ENCODE measurements at places on chromosomes 5 and 9.

- DNase-seq, result no peak
Observed at GRCh38 chr5:4579679-4580078, 560.5 kb upstream of the ADAMTS16 start.

DNA sequence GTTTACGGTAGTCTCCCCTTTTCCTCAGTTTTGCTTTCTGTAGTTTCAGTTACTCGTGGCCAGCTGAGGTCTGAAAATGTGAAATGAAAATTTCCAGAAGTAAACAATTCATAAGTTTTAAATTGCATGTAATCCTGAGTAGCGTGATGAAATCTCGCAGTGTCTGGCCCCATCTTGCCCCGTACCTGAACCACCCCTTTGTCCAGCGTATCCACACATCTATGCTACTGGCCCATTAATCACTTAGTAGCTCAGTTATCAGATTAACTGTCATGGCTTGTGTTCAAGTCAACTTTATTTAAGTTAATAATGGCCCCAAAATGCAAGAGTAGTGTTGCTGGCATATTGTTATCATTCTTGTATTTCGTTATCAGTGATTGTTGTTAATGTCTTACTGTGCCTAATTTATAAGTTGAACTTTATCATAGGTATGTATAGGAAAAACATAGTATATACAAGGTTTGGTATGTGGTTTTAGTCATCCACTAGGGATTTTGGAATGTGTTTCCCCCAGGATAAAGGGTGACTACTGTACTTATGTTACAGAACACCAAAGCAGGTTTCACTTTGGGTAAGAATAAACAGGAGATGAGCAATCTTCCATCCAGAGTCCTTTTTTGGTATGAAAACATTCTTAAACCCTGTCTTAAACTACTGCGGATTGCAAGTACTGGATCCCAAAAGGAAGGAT, 118.4 kb upstream of the KCNN2 start:
- no peak for DNase-seq

DNA sequence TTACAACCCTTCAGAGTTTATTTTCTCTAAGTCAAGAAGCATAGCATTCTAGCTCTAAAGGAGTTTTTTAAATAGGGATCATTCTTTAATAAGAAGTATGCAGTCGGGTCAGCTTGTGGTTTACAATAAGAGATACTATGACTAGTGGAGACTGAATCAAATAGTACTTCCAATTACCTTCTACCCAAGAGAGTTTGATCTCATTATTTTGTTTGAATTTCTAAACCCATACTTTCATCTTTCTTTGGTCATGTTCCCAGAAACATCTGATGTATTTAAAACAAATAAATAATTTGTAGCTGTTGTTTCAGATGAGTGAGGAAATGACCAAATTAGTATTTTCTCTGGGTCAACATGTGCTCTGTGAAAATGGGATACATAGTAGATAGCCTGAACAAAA, 160.2 kb upstream of the CDH6 start:
- no peak for DNase-seq

GRCh38 chr5:96083361-96083881, 121.8 kb upstream of the ELL2 start:
- no peak for DNase-seq

- DNase-seq, result no peak
Observed at GRCh38 chr9:137694962-137695875, 76.4 kb downstream of the EHMT1 start.

GRCh38 chr5:107342371-107342770, 328.4 kb downstream of the EFNA5 start:
- DNase-seq, result no peak
